NCI-H69 (cell line): ENCODE measurements at places on chromosomes 1 and 21.
A peak's percentile ranks its signal among the peaks of the same experiment; 100 is the strongest.

GRCh38 chr1:37244815-37245214 is 210.5 kb upstream of the GRIK3 start:
- no peak for DNase-seq

- DNase-seq: no peak
These were observed 109.2 kb downstream of the TTLL7 start for GRCh38 chr1:83889707-83890106.

- DNase-seq: peak; percentile 27
These were observed 12.5 kb downstream of the AGRN start for GRCh38 chr1:1032424-1032823.

DNA sequence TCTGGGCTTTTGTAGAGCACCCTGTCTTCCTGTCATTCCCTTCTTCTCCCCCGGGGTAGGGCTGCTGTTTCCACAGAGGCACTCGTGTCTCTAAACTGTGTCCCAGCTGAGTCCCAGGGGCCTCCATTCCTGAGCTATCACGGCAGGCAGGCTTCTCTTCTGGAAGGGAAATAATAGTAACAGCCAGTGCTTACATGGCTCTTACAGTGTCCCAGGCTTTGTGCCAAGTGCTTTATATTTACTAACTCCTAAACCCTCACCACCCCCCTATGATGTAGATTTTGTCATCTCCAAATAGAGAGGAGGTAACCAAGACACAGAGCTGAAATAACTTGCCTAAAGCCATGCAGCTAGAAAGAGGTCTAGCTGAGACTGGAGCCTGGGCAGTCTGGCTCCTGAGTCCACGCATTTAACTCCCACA is 1.4 kb upstream of the CELF3 start:
- DNase-seq: peak; percentile 80

DNA sequence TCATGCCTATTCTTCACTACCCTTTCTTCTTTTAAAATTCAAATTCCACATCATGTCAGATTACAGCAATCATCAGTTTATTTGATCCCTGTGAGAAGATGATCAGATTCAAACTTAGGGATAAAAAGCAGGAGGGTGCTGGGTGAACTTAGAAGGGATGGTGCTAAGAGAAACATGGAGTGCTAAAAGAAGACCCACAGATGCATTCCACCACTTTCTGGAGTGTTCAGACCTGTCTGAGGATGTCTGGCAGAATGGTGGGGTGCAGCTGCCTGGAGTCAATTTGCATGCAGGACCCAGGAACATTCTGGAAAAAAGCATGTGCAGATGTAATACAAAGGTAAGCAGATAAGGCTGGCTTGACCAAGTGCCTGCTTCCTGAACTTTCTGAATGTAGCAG is 372.9 kb upstream of the RUNX1 start:
- no peak for DNase-seq

DNA sequence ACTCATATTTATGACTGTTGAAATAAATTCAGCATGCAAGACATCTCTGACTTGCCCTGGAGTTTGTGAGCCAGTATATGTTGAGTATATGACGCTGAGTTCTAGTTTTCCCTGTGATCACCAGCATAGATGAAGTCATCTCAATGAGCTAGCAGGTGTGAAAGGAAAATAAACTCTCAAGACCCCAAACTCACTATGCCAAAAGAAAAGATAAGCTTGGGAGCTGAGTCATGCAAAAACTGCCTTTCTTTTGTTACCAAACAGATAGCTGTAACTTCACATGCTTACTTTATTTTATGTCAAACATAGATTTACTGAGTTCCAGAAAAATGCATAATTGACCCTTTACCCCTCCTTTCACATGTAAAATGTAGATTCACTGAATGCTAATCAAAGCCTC is 52.9 kb downstream of the SERBP1 start:
- no peak for DNase-seq

DNA sequence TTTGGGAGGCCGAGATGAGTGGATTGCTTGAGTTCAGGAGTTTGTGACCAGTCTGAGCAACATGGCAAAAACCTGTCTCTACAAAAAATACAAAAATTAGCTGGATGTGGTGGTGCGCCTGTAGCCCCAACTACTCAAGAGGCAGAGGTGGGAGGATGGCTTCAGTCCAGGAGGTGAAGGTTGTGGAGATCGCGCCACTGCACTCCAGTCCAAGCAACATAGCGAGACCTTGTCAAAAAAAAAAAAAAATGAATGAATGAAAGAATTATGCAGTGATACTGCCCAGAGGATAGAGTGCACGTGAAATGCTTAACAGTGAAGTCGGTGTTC is 429 bp upstream of the DPH2 start:
- DNase-seq: no peak

DNA sequence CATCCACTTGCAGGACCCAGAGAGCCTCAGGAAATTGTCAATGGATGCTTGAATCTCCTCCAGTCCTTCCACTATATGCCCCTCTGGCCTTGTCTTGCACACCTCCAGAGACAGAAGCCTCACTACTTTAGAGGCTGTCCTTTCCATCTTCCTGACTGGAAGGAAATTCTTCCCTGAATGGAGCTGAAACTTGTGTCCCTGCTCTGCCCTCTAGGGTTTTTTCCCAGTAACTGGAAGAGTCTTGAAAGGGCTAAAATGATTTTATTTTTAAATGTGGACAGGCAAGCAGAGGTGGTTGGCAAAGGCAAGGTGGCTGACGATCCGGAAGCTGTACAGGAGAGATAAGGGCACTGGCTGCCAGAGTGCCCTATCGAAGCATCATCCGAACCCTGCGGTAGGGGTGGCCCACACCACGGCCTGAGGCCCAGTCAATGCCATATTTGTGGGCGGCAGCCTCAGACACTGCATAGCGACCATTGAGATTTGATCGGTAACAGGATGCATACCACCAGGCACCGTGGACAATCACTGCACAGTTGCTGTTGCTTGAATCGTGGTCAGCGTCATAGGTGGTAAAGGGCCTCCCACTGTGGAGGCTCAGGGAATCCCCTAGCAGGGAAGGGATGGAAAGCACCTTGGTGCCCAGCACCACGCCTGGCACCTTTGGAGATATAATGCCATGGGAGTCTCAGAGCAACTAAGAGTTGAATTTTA is 2.3 kb upstream of the MAP3K6 start:
- DNase-seq: no peak

DNA sequence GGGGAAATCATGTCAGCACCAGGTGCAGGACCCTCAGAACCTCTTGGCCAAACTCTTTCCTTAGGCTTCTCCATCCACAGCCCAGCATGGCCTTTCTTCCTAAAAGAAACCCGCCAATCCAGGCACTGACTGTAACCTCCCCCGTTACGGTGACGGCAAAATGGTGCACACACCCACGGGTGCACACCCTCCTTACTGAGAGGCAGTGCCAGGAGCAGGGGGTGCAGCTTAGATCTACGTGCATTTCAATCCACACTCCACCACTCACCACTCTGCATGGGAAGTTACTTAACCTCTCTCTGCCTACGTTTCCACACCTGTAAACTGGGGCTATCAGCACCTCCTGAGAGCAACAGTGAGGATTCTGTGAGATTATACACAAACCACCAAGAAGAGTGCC is 31.0 kb downstream of the SUSD4 start:
- DNase-seq: no peak
